ENCODE measurements at places on chromosomes 16 and 17. TPM values are rescaled to one million over a fixed set of nuclear protein-coding genes. Genes with fewer than 3 reads are reported as not detected.

- DNase-seq = no peak
Observed at GRCh38 chr16:56691885-56692284, 9.6 kb downstream of the MT1X start.

The ADAD2 gene
- polyA plus RNA-seq = 1.2 TPM

GRCh38 chr16:54177052-54177861, 109.3 kb downstream of the IRX3 start:
- no peak for DNase-seq

The TBX21 gene
- polyA plus RNA-seq = 0.05 TPM

The ORC6 gene
- polyA plus RNA-seq = 35.5 TPM

DNA sequence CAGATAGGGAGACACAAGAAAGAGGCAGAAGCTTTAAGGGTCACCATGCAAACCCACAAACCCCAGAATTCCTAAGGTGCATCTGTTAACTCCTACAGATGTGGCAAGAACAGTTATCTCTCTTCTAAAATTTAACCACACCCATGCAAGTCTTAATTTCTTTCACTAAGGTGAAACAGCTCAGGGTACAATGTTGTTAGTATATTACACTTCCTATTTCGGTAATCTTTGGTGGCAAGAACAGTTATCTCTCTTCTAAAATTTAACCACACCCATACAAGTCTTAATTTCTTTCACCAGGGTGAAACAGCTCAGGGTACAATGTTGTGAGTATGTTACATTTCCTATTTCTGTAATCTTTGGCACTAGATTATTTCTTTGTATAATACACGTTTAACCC, 6.6 kb downstream of the CCL23 start:
- no peak for DNase-seq

DNA sequence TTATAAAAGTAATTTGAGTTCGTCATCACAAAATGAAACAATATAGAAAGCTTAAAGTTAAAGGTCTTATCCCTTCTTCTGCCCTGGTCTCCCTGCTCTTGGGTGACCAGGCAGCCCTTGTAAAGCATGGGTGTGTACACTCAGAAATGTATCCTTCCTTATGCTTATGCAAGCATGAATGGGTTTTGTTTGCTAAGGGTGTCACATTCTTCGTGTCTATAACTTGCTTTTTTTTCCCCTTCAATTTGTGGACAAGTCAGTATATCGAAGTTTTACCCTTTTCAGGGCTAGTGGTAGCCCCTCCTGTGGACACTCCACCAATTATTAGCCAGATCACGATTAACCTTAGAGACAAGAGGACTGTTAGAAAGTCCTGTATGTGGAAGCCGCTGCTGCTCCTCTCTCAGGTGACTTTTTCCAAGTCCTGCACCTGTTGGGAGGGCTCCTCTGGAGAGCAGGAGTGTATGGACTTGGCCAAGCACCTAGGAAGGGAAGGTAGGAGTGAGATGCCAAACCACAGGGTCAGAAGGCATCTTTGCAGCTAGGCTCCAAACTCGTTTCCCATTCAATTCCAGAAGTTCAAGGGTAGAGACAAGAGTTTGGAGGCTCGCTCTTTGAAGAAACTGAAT, 50.9 kb downstream of the LDHD start:
- DNase-seq = no peak

DNA sequence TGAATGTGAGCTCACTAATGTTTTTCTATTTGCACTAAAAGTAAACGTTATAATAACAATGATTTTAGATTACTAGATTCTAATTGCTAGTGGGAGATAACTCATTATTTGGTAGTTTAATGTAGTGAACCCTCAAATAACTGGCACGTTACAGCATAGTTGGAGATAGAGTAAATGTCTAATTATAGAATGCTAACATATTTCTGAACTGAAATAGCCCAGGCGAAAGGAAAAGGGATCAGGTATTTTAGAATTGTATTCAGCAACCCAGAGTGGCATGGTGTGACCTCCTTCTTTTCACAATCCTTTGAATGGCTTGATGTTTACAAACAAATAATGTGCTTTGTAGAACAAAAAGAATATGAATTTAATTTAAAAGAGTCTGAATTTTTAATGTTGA, 1221.2 kb downstream of the CDH8 start:
- no peak for DNase-seq

The PNMT gene
- polyA plus RNA-seq = 10.9 TPM

The PRSS8 gene
- polyA plus RNA-seq = 273 TPM

GRCh38 chr16:87692176-87692575, 73.6 kb downstream of the KLHDC4 start:
- DNase-seq = no peak

The CHRNE gene
- polyA plus RNA-seq = 0.33 TPM

DNA sequence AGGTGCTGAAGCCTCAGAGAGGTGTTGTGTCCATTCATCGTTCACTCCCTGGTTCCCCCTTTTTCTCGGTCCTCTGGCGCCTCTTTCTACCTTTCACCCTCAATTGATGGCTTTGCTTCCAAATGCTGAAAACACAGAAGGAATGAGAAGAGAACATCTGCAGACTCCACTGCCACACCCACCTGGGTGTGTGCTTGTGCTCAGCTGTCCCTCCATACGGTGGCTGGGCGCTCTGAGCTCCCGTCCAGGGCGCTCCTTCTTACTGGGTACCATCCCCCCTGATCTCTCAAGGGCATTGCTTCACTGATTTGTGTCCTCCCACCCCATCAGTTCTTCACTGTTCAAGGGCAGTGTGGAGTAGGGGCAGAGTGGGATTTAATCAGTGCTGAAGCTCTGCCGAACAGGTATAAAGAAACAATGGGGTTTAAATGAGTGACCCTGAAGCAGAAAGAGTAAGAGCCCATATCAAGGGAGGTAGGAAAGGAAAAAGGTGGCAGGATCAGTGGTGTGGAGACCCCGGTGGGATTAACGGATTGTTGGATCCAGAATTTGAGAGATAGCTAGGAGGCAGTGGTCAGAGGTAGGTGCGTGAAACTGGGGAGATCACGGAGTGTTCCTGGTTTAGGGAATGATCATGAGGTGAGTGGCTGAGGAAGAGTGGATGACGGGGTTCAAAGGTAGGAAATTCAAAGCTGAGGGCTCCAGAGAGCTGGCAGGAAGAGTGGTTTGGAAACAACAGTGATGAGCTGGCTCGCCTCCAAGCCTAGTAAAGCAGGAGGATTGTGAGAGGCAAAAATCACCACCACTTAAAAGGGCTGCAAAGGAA, 40.8 kb downstream of the MRTFB start:
- DNase-seq = no peak

The CLEC19A gene
- 1.5 TPM for polyA plus RNA-seq

- DNase-seq = no peak
Observed at GRCh38 chr16:88076211-88076931, 125.1 kb downstream of the BANP start.

The CDRT15 gene
- not detected for polyA plus RNA-seq

DNA sequence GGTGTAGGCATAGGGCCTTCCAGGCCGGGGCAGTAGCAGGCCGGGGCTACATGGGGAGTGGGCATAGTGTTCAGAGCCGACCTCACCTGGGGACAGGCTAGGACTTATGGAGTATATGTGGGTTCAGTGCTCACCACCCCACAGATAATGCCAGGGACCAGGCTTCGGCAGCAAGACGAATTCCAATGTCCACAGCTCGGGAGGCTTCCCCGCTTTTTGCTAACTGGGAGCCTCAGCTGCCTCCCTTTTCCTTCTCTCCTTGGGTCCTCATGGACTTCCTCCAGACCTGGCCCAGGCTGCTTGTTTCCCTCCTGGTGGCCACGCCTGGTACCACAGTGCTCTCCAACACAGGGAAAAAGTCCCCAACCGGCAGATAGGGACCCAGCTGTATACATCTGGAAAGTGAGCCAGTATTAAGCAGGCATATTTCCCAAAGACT, 20.1 kb upstream of the SLC46A1 start:
- DNase-seq = no peak

DNA sequence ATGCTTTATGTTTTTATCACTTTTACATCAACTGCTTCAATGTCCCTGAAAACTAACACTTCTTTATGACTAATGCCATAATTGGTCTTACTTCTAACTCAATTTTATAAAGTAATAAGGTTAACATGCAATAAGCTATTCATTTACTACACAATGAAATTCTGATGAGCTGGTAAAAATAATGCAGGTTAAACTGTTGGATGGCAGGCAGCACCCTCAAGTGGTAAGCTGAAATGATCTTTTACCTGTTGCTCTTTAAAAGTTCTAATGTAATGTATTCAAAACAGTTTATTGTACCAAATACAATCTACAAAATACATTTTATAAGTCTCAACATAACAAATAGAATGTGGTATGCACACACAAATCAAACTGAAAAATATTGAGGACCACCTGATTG, 1280.3 kb downstream of the CDH8 start:
- DNase-seq = no peak

- no peak for DNase-seq
Observed at GRCh38 chr16:9870962-9871361, 311.3 kb downstream of the GRIN2A start.

DNA sequence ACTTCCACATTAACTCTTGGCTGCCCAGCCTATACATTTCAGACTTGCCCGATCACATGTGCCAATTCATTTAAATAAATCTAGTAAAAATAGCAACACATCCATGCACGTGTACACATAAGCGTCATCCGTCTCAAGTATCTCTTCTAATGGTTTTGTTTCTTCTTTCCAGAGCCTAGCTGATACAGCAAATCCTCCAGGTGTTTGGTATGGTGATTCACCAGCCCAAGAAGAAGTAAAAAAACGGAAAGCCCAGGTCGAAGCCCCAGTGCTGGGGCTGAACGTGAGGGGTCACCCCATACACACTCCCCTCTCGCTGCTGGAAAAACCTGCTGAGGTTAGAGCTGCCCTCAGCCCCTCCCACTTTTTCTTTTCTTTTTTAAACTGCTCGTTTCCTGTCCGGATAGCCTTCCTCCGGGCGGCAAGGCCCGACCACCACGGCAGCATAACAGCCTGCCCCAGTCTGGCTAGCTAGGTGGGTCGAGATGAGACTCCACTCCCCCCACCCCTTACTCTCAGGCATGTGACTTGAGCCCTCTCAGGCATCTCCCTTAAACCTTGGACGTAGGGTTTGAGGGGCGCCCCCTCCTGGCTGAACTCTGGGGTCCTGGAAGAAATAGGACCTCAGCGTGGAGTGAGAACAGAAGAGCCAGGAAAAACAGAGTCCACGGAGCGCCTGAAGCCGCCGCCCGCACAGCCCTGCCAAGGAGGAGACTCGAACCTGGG, 13.9 kb upstream of the OR1F1 start:
- no peak for DNase-seq

The SOX15 gene
- polyA plus RNA-seq = 26.8 TPM

GRCh38 chr17:29710891-29711418, 88.2 kb upstream of the CORO6 start:
- no peak for DNase-seq

The KRT25 gene
- polyA plus RNA-seq = not detected

Measured in H1 (cell line).